Dermis blood vessel endothelial cell (primary cell): ENCODE measurements at places on chromosomes 2 and 18. TPM values are rescaled to one million over a fixed set of nuclear protein-coding genes. Genes with fewer than 3 reads are reported as not detected.

DNA sequence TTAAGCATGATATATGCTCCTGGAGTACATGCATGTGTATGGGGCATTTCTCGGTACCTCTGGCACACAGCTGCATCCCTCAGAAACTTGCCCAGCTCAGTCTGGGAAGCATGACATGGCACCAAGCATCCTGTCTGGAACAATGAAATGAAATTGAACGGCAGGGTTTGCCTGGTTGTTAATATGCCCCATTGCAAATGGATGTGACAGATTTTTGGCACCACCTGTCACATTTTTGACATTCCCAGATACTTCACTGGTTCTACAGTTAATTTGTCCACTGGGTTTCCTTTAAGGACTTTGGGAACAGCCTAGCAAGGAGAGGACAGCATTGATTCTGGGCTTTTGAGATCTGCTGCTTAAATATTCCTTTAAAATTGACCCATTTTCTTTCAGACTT, 305.8 kb downstream of the TSN start:
- DNase-seq = peak; percentile 2

Gene HOXD11
- 0.17 TPM in 1 of 2 replicates, not detected in the other for total RNA-seq

Gene OR6B2
- not detected in 2 replicates for total RNA-seq

- no peak for DNase-seq
These were observed 185.5 kb upstream of the DOK6 start for GRCh38 chr18:69215161-69215560.

Gene RNF152
- total RNA-seq = 88.8 and 91.2 TPM in 2 replicates

DNA sequence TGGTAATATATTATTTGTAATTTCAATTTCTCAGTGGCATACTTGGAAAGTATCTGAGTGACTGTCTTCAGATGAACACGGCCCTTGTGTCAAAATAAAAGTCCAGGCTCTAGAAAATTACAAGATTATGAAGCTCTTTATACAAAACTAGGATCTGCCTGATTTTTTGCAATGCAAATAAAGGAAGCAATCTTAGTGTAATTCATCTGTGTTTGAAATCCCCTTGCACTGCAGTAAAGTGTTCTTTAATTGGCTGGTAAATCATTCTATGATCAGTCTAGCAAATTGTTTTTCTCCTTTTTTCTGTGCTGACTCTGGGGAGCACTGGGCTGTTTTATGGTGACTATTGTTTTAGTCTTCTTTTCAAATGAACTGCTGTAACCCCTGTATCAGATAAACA, 1039.0 kb downstream of the SOCS6 start:
- no peak for DNase-seq

- no peak for DNase-seq
These were observed 1950.2 kb upstream of the LRRTM1 start for GRCh38 chr2:82254728-82255127.

- peak; percentile 66 for DNase-seq
These were observed 14.2 kb downstream of the CAVIN2 start for GRCh38 chr2:191832668-191833067.

GRCh38 chr18:59011786-59012185, 127.9 kb upstream of the SEC11C start:
- no peak for DNase-seq

DNA sequence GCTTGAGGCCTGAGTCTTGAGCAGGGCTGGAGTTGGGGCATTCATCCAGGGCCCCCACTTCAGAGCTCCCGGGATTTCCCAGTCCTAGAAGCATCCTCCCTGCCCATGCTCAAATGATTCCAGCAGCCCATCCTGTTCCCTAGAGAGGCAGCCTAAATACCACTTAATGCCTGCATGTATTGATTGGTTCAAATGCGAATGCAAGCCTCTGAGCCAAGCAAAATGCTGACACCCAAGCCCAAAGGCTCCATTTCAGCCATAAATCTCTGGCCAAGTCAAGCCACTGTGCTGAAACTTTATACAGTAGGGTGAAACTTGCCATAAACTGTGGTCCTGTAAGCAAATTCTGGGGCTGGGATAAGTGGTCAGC, 279.8 kb downstream of the CLIP4 start:
- DNase-seq = no peak

GRCh38 chr2:187349326-187349944, 98.6 kb downstream of the CALCRL start:
- no peak for DNase-seq

Gene CYRIA
- 33.7 and 40.5 TPM in 2 replicates for total RNA-seq

Gene GYPC
- 227 and 297 TPM in 2 replicates for total RNA-seq

DNA sequence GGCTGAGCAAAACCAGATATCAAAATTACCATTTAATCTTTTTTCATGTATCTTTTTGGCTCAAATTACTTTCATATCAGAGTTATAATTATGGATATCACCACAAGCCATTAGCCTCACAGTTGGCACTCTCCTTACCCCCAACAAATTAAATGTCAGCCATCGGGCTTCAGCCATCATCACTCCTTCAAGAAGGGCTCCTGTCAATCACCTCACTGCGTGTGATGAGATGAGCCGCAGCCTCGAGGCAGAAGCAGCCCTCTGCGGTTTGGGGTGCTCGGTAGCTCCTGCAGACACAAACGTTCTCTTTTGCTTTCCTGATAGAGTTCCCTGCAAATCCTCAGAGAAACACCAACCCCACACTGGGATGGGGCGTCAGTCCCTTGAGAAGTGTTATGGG, 94.1 kb downstream of the DNER start:
- no peak for DNase-seq

DNA sequence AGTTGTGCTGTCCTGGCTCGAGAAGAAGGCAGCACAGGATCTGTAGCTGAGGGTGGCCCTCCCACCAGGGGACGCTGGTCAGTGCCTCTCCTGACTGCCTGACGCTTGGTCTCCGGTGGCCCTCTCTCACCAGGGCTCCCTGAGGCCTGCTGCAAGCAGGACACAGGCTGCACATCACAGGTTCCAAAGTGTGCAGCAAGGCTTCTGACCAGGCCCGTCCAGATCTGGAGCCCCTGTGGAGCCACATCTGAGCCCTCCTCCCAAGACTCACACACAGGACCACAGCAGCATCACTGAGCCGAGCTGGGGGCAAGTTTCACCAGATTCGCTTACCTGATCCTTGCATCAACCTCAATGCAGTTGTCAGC, 12.1 kb downstream of the AMER3 start:
- DNase-seq = no peak

- no peak for DNase-seq
These were observed 35.2 kb downstream of the WDPCP start for GRCh38 chr2:63553049-63553448.

DNA sequence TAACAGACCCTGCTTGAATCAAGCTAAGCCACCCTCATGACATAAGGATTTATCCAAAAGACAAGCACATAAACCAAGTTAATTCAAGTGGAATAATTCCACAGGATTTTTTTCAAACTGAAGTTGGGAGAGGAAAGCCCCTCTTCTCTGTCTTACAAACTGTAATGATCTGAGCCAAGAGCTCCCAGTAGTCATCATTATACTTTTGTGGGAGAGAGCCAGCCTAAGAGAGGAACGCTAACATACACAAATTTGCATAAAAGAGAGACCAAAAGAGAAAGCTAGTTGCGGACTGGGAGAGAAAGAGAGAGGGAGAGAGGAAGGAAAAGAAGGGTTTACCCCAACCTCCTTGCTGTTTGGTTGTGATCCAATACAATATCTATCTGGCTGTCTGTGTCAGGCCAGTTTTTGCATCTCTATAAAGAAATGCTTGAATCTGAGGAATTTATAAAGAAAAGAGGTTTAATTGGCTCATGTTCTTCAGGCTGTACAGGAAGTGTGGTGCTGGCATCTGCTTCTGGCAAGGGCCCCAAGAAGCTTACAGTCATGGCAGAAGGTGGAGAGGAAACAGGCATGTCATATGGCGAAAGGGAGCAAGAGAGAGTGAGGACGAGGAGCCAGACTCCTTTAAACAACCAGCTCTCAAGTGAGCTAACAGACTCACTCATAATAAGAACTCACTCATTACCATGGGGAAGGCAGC, 20.8 kb upstream of the PUM2 start:
- DNase-seq = no peak

Gene MRPS5
- total RNA-seq = 56.3 and 62.7 TPM in 2 replicates

GRCh38 chr2:62713837-62714236, 8.3 kb downstream of the EHBP1 start:
- DNase-seq = no peak

GRCh38 chr2:55620123-55620779, 2.8 kb upstream of the PPP4R3B start:
- DNase-seq = peak; percentile 55

DNA sequence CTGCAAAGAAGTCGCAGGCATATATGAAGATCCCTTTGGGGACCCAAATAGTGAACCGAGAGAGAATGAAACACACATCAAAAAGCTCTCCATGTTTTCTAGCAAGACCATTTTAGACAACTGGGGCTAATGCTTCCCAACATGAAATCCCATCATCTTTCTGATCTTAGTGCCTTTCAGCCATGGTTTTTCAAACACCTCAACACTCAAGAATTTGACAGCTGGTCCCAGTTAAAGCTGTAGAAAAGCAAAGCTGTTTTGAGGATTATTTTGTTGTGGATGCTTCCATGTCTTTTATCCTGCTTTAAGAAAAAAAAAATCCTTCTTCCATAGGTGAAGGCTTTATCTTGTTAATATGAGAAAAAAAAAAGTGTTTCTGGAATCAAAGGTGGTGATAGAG, 259.1 kb downstream of the STK39 start:
- DNase-seq = no peak

Gene DYTN
- total RNA-seq = not detected in 2 replicates

DNA sequence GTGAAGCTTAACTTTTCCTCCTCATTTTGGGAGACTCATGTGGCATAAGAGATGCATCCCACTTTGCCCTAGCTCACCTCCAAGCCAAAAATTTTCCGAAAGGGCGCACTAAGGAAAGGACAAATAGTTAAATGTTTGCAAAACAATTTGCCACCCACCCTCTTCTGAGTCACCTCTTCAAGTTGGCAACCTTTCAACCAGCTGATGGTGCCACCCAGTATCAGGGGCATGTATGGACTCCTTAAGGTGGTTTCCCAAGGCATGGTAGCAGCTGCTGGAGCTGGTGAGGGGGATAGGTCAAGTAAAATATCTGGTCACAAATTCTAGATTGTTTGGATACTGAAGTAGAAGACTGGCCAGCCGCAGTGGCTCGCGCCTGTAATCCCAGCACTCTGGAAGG, 17.2 kb upstream of the ITGAV start:
- DNase-seq = no peak

DNA sequence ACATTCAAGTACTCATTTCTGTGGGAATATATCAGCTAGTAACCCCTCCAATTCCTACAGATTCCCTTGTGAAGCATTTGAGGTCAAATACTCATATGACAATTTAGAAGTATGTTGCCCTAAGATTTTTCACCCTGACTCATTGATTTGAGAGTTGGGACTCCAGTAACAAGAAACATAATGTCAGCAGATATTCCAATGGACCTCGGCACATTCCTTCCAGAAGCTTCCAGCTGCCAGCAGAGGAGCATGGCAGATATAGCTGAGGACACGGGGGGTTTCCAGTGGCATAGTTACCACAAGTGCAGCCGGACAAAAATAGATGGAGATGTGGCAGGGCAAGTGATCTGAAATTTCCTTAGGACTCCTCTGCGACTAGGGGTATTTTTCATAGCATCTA, 101.9 kb upstream of the ARHGAP28 start:
- DNase-seq = no peak

- no peak for DNase-seq
These were observed 100.3 kb downstream of the DOCK10 start for GRCh38 chr2:224941960-224942359.

- no peak for DNase-seq
These were observed 56.7 kb downstream of the CCDC74A start for GRCh38 chr2:131584380-131584779.

GRCh38 chr2:25971596-25971995, 10.7 kb downstream of the KIF3C start:
- no peak for DNase-seq
